ENCODE measurements at places on chromosomes 6 and 20.

GRCh38 chr6:33633462-33634158 is 12.5 kb downstream of the ITPR3 start:
- DNase-seq: peak; percentile 67

DNA sequence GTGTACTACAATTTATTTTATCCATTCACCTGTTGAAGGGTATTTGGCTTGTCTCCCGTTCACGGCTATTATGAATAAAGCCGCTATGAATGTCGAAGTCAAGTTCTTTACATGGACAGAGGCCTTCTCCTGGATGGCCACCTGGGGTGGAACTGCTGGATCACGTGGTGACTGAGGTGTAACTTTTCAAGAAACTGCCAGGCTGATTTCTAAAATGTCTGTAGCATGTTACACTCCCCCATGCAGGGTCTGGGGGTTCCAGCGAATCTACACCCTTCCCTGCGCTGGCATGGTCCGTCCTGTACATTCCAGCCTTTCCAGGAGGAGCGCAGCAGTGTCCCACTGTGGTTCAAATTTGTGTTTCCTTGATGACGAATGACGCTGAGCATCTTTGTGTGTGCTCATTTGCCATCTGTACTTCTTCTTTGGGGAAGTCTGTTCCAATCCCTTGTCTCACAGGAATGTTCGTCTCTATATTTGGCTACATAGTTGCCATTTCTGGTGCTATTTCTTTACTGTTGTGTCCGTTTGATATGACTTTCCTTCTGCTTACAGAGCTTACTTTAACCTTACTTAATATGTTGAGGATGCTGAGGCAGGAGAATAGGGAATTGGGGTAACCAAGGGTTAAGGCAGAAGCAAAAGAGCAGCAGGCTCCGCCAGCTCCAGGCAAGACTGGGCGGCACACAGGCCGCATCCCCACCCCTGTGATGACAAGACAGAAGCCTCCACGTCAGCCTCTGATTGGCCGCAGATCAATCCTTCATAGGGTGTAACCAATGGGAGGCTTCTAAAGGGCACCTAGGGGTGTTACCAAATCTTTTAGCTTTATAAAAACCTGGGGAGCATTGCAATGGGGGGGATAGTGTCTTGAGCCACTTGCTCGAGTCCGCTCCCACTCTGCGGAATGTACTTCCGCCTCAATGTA is 106.6 kb downstream of the TAF4 start:
- DNase-seq: peak; percentile 15

DNA sequence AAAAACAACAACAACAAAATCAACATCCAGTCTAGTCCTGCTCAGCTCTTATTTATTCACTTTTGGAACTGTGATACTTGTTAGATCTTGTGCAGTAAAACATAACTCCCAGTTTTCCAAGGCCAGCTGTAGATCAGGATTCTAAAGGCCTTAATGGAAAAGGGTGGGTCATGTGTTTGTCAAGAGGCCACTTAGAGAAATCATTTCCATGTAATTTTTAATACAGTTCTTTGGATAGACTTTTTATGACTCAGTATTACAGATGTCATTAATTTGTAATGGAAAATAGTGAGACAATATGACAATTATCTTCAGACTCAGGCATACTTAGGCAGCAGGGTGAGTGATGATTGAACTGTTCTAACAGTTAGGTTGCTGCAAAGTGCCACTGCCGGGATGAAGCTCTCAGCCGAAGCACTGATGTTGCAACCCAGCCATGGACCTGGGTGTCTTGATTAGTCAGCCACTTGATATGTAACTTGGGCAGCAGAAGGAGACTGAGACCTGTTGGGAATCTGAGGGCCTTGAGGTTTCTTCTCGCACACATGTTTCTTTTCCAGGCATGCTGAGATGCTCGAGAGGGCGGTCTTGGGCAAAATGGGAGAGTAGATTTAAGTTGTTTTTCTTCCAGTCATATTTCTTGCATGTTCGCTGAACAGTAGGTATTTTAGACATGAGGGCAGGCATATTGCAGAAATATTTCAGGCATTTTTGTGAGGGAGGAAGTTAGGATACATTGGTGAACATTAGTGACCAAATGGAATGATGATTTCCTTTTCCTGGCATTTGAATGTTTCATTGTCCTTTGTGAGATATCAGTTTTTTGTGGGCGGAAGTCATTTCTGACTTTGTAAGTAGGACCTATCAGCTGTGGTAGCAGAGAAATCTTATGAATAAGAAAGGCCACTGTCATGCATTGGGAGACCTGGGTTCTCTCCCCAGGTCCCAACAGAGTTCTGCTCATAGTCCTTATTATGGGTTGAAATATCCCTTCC is 52.3 kb downstream of the SLX4IP start:
- no peak for DNase-seq

- no peak for DNase-seq
These were observed 217.1 kb upstream of the THBS2 start for GRCh38 chr6:169470790-169471189.

DNA sequence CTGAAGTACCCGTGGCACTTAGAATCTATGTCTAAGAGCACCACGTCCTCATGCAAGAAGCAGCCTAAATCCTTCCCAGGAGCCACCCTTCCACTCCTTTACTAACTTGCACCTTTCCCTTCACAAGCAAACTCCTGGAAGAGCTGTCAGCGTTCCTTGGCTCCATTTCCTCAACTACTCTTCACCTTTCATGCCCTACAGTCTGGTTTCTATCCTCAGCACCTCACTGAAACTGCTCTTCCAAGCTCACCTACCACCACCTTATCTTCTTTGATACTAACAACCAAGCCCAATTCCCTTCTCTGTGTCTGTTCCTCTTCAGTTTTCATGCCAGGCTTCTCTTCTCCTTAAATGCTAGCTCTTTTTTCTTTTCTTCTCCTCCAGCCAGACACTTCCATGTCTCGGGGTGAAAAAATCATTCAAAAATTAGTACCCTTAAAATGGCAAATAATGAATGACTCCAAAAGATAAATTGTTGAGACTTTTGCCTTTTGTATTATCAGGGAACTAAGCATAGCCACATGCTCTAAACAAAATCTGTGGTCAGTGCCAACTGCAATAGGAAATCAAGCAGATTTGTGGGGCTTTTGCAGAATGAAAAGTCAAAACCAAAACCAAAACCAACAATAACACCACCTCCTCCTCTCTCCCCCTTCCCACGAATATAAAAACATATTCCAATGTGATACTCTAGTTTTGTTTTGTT is 149.6 kb upstream of the KCNK16 start:
- DNase-seq: peak; percentile 69

DNA sequence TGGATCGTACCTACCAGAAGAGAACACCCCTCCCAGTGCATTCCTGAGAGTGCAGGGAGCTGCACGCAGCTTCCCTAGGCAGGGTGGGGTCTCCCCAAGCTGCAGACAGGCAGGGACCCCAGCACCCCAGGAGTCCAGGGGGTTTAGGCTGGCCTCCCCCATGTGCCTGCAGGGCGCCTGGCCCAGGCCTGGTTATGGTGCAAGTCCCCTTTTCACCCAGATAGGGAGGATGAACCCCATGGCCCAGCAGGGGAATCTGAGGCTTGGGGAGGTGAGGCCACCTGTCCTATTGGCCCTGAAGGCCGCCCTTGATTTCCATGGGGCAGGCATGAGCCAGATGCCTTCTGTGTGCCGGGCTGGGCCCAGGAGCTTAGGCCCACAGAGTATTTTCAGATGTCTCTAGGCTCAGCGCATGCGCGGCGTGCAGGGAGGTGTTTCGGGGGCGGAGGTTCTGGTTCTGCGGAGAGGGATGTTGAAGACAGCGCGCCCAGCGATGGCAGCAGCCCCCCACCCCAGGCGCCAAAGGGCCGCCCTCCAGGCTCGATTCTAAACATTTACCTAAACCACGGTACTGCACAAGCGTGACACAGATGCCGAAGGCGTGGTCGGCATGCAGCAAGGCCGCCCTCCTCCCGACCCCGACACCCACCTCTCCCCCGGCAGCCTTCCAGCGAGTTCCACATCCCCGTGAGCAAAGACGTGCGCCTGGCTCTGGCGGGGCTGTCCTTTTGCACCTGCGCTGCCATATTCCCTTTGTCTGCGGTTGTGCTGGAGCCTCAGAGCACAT is 29.4 kb downstream of the COL20A1 start:
- DNase-seq: no peak

GRCh38 chr6:137914530-137915193 is 47.6 kb downstream of the TNFAIP3 start:
- DNase-seq: no peak

GRCh38 chr20:59289994-59290393 is 10.4 kb upstream of the EDN3 start:
- DNase-seq: no peak
